Heart left ventricle (tissue), 16 donors: ENCODE measurements at places on chromosomes 2 and 18. TPM values are rescaled to one million over a fixed set of nuclear protein-coding genes. Genes with fewer than 3 reads are reported as not detected.

The NDC80 gene
- polyA plus RNA-seq: 0.34 TPM

The SLC14A1 gene
- 7.1 TPM for polyA plus RNA-seq

The C2orf78 gene
- not detected for polyA plus RNA-seq

The PROKR1 gene
- polyA plus RNA-seq: 0.08 TPM

The UGT1A8 gene
- polyA plus RNA-seq: not detected

The RAPGEF4 gene
- 2.9 TPM for polyA plus RNA-seq

The ABCB11 gene
- 0.10 TPM for polyA plus RNA-seq

The ELOA2 gene
- polyA plus RNA-seq: not detected

The EFEMP1 gene
- 36.5 TPM for polyA plus RNA-seq

The VPS54 gene
- polyA plus RNA-seq: 6.4 TPM

The SCN7A gene
- 2.6 TPM for polyA plus RNA-seq

The FBLN7 gene
- 0.44 TPM for polyA plus RNA-seq

The CRYBA2 gene
- not detected for polyA plus RNA-seq

The FOXI3 gene
- polyA plus RNA-seq: not detected

The SPP2 gene
- polyA plus RNA-seq: not detected

The RBMS1 gene
- 38.1 TPM for polyA plus RNA-seq

The KCNJ3 gene
- 0.07 TPM for polyA plus RNA-seq

The ABCG8 gene
- polyA plus RNA-seq: not detected

The COL4A4 gene
- 1.3 TPM for polyA plus RNA-seq

The NCKAP5 gene
- polyA plus RNA-seq: 2.6 TPM

The SCG2 gene
- polyA plus RNA-seq: 0.07 TPM

The TBR1 gene
- polyA plus RNA-seq: not detected

The SERPINB3 gene
- polyA plus RNA-seq: not detected

The NT5C1B gene
- not detected for polyA plus RNA-seq

The SERPINB4 gene
- not detected for polyA plus RNA-seq

The KYNU gene
- 0.76 TPM for polyA plus RNA-seq

The KIAA2012 gene
- not detected for polyA plus RNA-seq

The MYOM1 gene
- polyA plus RNA-seq: 262 TPM

The CXCR1 gene
- 0.22 TPM for polyA plus RNA-seq

The KLHL30 gene
- 10.7 TPM for polyA plus RNA-seq

The MPV17 gene
- 134 TPM for polyA plus RNA-seq

The ARHGEF33 gene
- polyA plus RNA-seq: 0.30 TPM

The SIGLEC15 gene
- 0.10 TPM for polyA plus RNA-seq

The GALR1 gene
- polyA plus RNA-seq: under 0.01 TPM

The MAP2 gene
- 3.2 TPM for polyA plus RNA-seq

The CNTNAP5 gene
- polyA plus RNA-seq: not detected

The CD28 gene
- 0.21 TPM for polyA plus RNA-seq

The SERPINB10 gene
- polyA plus RNA-seq: not detected

The TDRD15 gene
- polyA plus RNA-seq: not detected

The ALKAL2 gene
- 1.2 TPM for polyA plus RNA-seq

The MYO5B gene
- 0.75 TPM for polyA plus RNA-seq

The KCNG2 gene
- 0.07 TPM for polyA plus RNA-seq

The FARP2 gene
- 7.9 TPM for polyA plus RNA-seq

The MPPE1 gene
- polyA plus RNA-seq: 23.4 TPM

The GALNT3 gene
- 0.19 TPM for polyA plus RNA-seq

The RAB12 gene
- 51.5 TPM for polyA plus RNA-seq
